ENCODE measurements at places on chromosomes 11 and 22.
A peak's percentile ranks its signal among the peaks of the same experiment; 100 is the strongest.

- no peak for DNase-seq
Measured at GRCh38 chr11:34192481-34193401, 87.3 kb downstream of the NAT10 start.

- DNase-seq, result no peak
Measured at GRCh38 chr11:61198361-61198760, 5.0 kb upstream of the PGA3 start.

- DNase-seq, result no peak
Measured at GRCh38 chr11:109342261-109342660, 79.7 kb upstream of the C11orf87 start.

DNA sequence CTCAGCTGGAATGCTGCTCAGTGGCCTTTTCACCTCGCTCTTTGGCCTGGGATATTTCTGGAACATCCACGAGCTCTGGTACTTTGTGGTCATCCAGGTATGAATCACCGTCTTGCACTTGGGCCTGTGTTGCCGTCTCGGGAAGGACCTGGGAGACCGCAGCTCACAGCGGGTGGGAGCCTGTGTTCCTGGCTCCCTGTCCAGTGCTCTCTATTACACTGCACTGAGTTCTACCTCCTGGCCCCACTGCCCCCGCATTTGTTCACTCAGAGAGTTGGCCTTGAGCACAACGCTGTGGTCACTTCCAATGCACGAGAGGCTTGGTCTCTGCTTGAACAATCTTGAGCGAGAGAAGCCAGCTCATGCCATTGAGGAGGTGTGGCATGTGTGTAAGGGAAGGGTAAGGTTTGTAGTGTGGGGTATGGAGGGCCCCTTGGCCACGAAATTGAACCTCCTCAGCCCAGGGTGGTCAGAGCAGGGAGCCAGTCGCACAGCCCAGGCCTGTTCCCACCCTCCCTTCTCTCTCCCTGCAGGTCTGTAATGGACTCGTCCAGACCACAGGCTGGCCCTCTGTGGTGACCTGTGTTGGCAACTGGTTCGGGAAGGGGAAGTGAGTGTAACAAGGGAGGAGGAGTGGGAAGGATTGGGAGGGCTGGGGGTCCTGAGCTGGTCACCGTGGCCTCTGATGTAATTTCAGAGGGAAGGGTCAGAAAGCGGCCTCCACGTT, 16.2 kb downstream of the SLC37A2 start:
- no peak for DNase-seq

DNA sequence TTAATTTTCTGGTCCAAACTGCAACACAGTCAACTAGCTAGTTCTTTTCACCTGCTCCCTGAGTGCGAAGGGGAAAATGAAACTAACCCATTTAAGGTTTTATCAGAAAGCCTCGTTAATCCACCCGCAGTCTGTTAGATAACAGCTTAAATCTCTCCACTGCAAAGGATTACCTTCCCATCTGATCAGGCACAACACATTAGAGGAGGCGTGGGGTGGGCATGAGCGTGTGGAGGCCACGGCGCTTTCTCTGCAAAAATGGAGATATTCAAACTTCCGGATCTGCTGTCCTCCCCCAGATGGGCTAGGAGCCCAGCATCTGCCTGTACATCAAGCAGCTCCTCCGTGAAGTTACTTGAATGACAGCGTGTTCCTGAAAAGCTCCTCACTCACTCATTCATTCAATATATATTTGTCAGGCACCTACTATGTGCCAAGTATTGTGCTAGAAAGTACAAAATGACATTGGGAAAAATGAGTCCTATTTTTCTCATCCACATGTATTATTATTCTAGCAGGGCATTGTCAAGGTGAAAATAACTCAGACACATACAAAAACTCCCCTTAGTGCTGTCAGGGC, 13.5 kb upstream of the ANKK1 start:
- DNase-seq, result no peak

GRCh38 chr22:23884140-23884539, 10.0 kb upstream of the MIF start:
- no peak for DNase-seq

DNA sequence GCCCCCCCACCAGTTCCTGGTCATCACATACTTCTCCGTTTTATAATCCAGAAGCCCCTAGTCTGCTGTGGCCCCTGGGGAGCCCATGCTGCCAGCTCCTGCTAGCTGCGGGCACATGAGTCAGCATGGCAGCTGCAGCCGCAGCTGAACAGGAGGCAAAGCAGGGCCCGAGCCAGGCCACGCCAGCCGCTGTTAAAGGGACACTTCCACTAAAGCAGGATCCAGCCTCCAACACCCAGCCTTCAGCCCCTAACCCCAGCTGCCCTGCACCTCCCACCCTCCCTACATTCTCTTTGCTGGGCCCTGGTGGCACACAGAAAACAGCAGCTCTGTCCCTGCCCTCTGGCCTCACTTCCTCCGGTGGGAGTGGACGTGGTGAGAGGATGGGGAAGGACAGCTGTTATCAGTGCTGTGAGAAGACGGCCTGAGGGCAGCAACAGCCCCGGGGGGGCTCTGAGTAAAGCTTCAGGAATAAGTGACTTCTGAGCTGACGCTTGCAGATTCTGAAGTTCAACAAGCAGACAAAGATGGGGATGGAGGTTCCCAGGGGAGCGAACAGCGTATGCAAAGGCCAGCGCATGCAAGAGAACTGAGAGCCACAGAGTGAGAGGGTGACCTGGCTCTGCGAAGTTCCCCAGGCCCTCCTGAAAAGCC, 688 bp upstream of the LRRC74B start:
- peak; percentile 2 for DNase-seq

GRCh38 chr22:46770151-46770641, 7.7 kb downstream of the TBC1D22A start:
- DNase-seq, result no peak

DNA sequence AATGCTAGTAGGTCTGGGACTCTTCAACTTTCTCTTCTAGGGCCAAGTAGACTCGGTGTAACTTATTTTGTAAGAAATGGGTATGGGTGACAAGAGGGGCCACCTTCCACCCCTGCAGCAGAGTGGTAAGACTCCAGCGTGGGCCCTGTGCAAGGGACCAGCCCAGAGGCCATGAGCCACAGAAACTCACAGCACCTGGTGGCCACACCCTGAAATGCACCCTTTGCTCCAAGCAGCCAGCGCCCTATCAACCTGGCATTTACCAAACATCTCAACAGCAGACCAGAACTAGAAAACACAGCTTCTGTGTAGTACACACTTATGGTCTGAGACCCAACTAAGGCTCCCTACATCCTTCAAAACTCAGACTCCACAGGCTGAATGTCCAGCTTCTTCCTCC, 5.7 kb downstream of the CDCA5 start:
- peak; percentile 81 for DNase-seq

- peak; percentile 13 for DNase-seq
Measured at GRCh38 chr11:60345489-60345888, 18.4 kb downstream of the MS4A6E start.

- DNase-seq, result no peak
Measured at GRCh38 chr11:57463671-57464538, 3.6 kb downstream of the RTN4RL2 start.

GRCh38 chr22:26672590-26673468, 15.4 kb downstream of the MIAT start:
- peak; percentile 93 for DNase-seq

- DNase-seq, result no peak
Measured at GRCh38 chr11:46160100-46160499, 38.8 kb upstream of the PHF21A start.

GRCh38 chr11:127182586-127183203, 182.1 kb upstream of the KIRREL3 start:
- DNase-seq, result no peak

- DNase-seq, result no peak
Measured at GRCh38 chr11:14042686-14043465, 80.4 kb downstream of the SPON1 start.

- no peak for DNase-seq
Measured at GRCh38 chr11:27418356-27418755, 54.2 kb downstream of the LGR4 start.

DNA sequence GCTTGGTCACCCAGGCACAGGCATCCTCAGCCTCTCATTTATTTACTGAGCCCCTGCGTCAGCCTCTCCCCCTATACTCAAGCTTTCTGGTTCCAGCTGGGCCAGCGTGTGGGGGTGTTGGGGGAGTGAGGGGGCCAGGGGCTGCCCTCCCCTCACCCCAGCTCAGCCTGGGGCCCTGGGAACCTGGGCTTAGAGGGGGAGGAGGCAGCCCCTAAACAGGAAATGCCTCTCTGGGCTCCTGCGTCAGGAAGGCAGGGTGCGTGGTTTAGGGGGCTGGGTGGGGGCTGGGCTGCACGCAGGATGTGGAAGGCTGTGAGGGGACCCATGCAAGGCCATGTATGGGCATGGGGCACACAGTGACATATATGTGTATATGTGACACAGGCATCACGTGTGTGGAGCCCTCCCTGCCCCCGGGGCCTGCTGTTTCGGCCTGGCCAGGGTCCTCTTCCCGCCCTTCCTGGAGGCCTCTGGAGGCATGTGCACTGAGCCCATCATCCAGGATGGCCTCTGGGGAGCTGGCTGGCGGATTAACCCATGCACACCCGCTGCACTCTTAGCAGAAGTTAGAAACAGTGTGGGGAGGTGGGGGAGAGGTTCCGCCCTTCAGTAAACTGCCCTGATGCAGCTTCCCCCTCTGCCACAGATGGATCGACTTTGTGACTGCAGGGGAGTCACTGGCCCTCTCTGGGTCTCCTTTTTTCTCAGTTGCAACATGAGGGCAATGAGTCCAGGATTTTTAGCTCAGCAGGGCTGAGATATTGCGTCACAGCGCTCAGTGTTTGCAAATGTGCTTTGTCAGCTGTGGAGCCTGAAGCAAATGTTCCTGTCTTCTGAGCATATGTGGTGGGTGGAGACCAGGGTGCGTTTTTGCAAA, 1.1 kb upstream of the CD248 start:
- DNase-seq, result peak; percentile 33

Measured in CD4-positive, alpha-beta T cell treated with Interleukin-2 at 100 ng/mL for 4 hours (primary cell).